ENCODE measurements at places on chromosomes 1 and 21. TPM values are rescaled to one million over a fixed set of nuclear protein-coding genes. Genes with fewer than 3 reads are reported as not detected.

- DNase-seq: no peak
These were observed 345 bp downstream of the FTCD start for GRCh38 chr21:46154955-46155513.

DNA sequence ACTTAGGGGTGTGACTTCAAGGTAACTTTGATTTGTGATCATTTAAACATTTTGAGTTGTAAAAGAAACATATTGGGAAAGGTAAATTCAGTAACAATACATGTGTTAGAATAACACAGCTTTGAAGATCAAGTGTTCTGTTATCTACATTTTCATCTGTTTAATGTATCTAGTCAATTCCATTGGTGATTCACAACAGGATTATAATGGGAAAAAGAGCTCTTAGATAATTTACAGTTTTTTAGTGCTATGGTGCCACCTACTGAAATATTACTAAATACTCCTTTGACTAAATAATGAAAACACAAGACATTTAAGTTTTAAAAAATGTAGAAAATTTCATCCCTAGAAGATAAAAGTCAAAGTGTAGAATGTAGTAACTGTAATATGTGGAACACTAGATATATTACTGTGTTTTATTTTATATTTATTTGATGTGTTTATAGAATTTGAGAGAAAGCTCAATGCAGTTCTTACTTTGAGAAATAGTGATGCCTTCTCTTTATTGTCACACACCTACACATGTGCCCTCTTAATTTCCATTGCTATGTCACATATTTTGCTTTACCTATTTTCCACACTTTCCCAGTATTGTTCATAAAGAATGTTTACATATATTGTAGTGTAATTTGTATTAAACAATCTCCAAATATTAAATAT lies 47.4 kb downstream of the PTPRC start:
- DNase-seq: no peak

GRCh38 chr1:66250478-66250877 lies 283.5 kb upstream of the SGIP1 start:
- no peak for DNase-seq

DNA sequence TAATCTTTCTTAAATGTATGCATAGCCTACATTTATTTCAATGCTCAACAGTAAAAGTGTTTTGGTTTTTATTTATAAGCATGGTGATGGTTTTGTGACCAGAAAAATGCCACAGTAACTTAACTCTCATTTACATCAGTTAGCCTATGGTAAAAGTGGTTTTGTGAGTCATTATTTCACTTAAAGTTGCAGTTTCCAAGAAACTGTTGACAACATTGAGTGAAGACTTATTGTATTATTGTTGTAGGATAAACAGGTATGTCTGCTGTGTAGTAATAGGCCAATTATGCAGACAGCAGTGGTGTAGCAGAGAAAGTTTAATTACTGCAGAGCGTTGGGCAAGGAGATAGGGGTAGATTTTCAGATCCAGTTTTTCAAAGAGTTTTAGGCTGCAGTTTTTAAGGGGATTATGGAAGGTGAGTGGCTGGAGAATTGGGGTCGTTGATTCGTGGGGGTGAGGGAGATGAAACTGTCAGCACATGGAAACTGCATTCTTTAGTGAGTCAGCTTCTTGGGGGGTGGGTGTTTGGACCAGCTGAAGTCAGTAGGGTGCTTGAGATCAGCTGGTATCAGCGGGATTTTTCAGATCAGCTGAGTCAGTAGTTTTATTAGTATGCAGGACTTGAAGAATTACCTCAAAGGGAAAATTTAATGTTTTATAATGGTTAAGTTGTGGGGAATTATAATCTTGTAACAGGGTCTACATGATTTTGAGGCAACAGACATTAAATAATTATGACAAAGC lies 168.7 kb upstream of the FMN2 start:
- no peak for DNase-seq

Gene NT5C1A
- total RNA-seq: 0.61 TPM

Gene GSTM1
- total RNA-seq: 33.5 TPM

Gene LCE1E
- total RNA-seq: 3.7 TPM

All from GM12878 (cell line).